SIG-M5 (cell line): ENCODE measurements at places on chromosomes 6 and 20.
A peak's percentile ranks its signal among the peaks of the same experiment; 100 is the strongest.

DNA sequence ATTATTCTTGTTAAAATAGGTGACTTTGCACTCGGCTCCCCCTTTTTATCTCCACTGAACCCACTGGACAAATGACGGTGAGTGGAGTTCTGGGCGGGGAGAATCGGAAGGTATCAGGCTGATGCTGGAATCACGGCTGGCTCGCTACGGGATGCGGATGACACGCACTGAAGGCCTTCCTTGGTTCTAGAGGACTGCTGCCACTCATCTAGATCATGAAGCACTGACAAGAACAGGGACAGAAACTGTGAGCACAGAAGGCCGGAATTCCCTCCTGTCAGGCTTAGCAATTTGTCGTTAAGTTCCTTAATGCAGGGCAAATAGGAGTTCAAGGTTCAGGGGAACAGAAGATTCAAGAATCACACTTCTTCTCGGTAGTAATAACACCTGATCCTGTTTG is 89.9 kb upstream of the MPC1 start:
- DNase-seq, result no peak

DNA sequence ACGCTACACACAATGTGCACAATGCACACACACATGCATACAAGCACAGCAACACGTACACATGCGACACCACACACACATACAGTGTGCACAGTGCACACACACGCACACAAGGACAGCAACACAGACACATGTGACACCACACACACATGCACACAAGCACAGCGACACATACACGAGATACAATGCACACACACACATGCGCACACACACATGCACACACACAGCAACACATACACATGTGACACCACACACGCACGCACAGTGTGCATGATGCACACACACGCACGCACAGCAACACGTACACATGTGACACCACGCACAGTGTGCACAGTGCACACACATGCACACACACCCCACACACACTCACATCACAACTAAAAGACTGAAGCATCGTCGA is 327.3 kb downstream of the THBS2 start:
- no peak for DNase-seq

DNA sequence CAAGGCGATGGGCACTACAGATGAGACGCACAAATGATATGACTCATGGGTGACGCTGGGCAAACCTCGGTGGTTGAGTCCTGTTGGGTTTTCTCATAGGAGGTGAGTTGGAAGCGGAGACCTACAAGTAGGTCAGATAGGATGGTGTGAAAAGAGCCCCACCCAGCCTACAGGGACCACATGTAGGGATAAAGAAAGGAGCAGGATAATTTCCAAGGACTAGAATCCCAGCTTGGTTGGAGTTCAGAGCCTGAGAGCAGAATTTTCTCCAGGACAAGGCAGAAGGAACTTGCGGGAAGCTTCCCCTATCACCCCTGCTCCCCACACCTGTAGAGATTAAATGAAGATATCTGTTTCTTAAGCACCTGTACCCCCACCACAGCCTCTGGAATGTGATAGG is 489.7 kb upstream of the CDH4 start:
- no peak for DNase-seq

DNA sequence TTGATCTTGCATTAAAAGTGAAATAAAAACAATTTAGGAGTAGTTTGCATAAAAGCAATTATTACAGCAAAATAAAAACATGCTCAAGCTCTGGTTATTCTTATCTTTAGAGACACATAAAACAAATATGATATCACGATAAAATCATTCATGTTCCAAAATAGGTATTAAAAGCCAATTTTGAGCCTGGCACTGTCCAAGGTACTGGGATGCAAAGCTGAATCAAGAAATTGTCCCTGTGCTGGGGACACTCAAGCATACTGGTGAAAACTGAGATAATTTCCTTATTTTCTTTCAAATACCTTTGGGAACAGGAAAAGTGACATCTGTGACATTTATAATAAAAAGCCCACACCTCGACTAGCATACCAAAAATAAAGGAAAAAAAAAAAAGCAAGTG is 931 bp upstream of the MTCL3 start:
- DNase-seq, result no peak

- DNase-seq, result no peak
Observed at GRCh38 chr20:62472941-62473585, 2.7 kb downstream of the GATA5 start.

- DNase-seq, result no peak
Observed at GRCh38 chr6:143332153-143332845, 118.2 kb downstream of the ADAT2 start.

- no peak for DNase-seq
Observed at GRCh38 chr6:145548933-145549648, 186.2 kb downstream of the EPM2A start.

- DNase-seq, result no peak
Observed at GRCh38 chr6:167979436-167980139, 17.9 kb upstream of the KIF25 start.

- DNase-seq, result no peak
Observed at GRCh38 chr20:3577366-3577765, 85.8 kb downstream of the GFRA4 start.

DNA sequence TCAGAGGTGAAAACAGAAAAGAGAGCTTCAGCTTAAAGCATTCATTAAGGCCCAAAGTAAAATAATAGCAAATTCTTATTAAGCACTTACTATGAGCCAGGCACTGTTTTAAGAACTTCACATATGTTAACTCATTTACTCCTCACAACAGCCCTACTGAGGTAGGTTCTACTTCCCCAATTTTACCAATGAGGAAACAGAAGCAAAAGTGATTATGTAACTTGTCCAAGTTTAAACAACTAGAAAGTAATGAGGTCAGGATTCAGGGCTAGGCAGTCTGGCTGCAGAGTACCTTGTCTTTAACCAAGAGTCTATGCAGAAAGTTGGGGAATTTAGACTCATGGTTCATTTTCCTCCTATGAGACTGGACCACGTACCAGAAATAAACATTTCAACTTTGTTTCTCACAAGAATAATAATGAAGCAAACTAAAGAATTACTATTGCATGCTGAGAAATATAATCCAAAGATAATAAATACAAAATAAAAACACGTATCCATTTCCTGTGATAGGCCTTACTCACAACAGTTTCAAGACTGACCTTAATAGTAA is 3.8 kb downstream of the COL21A1 start:
- peak; percentile 64 for DNase-seq

DNA sequence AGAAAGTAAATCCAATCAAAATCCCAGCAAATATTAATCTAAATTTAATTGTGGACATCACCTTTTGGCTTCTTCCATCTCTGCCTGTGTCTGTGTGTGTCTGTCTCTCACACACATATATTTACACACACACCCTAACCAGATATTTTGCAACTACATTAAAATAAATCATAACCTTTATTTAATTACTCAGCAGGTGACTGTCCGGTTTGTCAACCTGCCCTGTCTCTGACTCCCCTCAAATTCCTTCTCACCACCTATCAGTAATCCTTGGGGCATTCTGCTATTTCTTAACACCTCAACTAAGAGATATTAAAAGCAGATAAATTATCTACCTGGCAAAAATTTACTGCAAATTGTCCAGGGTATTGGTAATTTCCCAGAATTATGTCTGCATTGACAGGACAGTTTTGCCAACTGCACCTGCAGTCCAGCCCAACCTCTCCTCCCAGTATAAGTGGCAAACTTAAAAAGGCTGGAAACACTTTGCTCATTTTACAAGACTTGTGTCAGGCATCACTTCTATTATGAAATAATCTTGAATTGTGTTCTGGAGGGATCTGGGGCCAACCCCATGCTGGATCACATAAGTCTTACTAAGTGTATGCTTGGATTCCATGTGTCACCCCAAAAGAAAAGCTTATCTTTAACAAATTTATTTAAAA is 216.1 kb downstream of the GMDS start:
- DNase-seq, result no peak

DNA sequence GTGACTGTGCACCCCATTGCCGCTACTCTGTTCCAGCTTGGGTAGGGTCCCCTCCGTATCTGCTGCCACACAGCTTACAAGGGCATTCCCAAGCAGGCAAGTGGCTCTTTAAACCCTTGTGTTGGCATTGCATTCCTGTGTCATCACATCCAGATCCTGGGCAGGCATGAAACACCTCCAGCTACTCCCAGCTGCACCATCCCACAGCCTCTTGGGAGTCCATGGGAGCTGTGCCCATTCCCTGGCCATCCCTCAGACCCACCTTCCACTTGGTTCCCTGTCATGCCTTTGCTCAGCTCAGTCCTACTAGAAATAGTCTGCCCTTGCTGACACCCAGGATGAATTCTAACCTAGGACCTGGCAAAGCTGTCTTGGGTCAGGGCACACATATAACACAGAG is 87.7 kb downstream of the PSMG4 start:
- no peak for DNase-seq

- DNase-seq, result no peak
Observed at GRCh38 chr6:5504078-5504477, 242.8 kb downstream of the FARS2 start.

DNA sequence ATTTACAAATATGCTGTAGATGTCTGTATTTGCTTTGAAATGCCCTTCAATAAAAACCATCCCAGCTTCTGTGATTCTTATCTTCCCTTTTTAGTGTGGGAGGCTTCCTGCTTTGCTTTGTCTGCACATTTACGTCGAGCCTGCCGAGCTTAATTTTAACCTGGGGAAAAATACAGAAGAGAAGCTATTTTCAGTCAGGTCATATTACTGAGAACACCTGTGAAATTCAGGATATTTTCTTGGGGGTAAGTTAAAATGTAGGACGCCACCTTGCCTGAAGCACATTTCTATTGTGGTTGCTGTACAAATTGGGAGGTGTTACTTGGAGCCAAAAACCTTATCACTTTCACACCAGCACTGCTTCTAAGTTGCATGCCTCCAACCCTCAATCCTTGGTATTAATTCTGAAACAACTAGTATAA is 43.6 kb upstream of the FUCA2 start:
- DNase-seq, result no peak

DNA sequence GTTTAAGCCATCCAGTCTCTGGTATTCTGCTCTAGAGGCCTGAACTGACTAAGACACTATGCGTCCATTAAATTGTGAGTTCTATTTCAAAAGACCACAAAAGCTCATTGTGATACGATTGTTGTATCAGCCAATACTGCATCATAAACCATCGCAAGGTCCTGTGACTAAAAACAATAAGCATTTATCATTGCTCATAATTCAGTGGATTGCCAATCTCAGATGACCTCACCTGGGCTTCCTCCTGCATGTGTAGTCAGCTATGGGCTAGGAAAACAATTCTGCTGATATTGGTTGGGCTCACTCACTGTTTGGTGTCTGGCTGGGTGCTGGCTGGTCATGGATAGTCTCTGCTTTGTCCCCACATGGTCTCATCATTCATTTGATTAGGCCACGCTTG is 592.7 kb upstream of the BTBD3 start:
- no peak for DNase-seq

DNA sequence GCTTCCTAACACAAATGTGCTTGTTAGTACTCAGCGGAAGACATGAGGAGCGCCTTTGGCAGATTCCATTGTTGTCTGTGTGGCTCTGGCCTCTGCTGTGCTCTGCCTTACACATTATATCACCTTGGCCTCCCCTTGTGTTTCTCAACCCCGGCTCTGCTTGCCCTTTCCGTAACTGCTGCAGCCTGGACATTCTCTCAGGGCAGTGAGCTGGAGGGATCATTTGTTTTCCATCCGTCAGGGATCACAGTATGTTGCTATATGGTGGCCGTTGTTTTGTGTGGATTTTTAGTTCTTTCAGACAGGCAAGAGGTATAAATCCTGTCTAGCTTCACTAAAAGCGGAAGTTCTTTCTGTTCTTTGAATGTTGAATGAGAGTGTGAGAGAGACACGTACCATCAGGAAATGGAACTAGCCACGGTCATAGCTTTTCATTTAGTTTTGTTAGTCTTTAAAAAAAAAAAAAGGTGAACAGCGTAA is 175.1 kb downstream of the JARID2 start:
- DNase-seq, result peak; percentile 41

- DNase-seq, result no peak
Observed at GRCh38 chr6:4563877-4564276, 212.3 kb upstream of the CDYL start.

GRCh38 chr20:63769891-63770474 is 30.4 kb downstream of the SLC2A4RG start:
- no peak for DNase-seq

DNA sequence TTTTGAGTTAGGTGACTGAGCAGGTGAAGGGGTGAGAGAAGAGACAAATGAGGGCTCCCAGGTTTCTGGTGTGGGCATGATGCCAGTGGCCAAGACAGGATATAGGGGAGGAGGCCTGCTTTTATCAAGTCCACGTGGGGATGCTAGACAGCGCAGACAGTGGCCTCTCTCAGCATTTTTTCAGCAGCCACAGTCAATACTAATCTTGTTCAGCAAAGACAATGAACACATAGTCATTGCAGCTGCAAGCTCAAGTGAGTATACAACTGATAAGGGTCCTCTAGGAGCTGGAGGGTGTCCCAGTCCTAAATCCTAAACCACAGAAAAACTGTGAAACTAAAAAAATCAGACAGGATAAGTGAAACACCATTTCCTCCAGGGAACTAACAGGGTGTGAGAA is 48.6 kb downstream of the UQCC1 start:
- DNase-seq, result no peak

DNA sequence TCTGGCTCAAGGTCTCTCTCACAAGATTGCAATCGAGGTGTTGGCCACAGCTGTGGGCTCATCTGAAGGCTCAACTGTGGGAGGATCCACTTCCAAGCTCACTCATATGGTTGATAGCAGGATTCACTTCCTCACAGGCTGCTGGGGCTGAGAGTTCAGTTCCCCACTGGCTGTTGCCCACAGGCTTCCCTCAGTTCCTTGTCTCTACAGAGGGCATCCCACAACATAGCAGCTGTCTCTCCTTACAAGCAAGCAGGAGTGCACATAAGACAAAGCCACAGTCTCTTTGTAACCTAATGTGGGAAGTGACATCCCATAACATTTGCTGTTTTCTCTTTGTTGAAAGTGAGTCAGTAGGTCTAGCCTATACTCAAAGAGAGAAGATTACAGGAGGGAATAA is 14.0 kb downstream of the SPATS1 start:
- DNase-seq, result no peak

DNA sequence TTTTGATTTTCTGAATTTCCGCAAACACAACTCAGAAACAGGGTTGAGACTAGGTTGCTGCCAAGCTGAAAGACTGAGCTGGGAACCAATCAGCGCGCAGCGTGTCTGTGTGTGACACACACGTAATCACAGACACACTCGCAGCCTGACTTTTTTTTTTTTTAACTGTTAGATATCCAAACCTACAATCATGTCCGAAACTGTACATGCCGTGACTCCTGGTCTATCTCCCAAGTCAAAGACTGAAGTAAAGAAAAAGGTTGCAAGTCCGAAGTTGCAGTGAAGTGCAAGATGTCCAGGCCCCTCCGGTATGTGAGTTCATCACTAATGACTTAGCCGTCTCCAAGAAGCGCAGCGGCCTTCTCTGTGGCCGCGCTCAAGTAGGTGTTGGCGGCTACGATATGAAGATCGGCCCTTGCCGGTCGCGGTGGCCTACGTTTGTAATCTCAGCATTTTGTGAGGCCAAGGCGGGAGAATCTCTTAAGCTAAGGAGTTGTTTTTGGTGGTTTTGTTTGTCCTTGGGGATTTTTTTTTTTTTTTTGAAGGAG is 108.2 kb downstream of the HFE start:
- peak; percentile 51 for DNase-seq
